ENCODE measurements at places on chromosomes 16 and 17. TPM values are rescaled to one million over a fixed set of nuclear protein-coding genes. Genes with fewer than 3 reads are reported as not detected.

Gene LONP2
- total RNA-seq: 54.2 TPM

Gene TBX6
- total RNA-seq: 1.3 TPM

Gene PIRT
- total RNA-seq: not detected

Gene STH
- not detected for total RNA-seq

Gene AIPL1
- total RNA-seq: not detected

Gene CETP
- total RNA-seq: not detected

Gene CA7
- total RNA-seq: not detected

Gene TUBD1
- total RNA-seq: 14.5 TPM

Gene BICDL2
- total RNA-seq: 0.84 TPM

Gene RGS11
- total RNA-seq: not detected

Data from activated CD8-positive, alpha-beta T cell treated with anti-CD3 and anti-CD28 coated beads, Interleukin-2, amount 10 ng/mL, durations not matched to agents 7 days and 5 days (primary cell).